ENCODE measurements at places on chromosomes 12 and 14. TPM values are rescaled to one million over a fixed set of nuclear protein-coding genes. Genes with fewer than 3 reads are reported as not detected.

GRCh38 chr12:98738539-98738938 lies 93.4 kb downstream of the APAF1 start:
- DNase-seq: no peak

DNA sequence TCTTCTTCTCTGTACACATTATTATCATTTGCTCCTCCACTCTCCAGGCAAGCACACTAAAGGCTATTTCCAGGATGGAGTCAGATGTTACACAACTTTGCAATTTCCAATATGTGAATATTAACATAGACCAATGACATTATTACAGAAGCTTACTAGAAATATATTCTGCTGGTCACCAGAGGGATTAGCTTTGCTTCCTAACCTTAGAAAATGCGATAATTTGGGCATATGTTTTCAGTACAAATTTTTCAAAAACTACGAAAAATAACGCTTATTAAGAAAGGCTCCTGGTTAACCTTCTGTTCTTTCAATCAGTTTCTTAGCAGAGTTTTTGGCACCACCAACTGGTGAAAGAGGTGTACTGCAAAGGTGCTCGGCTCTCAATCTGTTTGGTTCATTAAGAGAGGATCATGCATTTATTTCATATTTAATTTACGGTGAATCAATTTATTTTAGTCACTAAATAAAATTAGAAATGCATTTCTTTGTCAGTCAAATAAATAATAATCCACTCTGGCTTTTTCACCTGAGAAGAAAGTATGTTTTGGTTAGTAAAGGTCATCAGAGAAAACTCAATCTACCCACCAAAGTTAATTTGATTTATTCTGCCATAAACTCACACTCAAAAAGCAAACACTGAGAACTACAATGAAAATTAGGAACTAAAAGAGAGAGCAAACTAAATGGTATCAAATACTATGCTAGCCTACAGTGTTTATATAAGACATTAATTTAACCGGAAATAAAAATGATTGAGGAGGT lies 39.2 kb downstream of the EFCAB11 start:
- DNase-seq: peak; percentile 77

DNA sequence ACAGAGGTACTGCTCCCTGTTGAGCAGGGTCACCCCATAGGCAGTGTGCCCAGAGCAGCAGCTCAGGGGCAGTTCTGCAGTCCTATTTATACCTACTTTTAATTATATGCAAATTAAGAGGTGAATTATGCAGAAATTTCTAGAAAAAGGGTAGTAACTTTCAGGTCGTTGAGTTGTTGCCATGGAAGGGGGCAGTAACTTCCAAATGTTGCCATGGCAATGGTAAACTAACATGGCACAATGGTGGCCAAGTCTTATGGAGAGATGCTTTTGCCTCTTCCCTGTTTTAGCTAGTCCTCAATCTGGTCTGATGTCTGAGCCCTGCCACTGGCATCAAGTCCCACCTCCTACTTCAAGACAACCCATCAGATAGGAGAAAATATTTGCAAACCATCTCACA lies 30.4 kb upstream of the P2RX7 start:
- DNase-seq: no peak

DNA sequence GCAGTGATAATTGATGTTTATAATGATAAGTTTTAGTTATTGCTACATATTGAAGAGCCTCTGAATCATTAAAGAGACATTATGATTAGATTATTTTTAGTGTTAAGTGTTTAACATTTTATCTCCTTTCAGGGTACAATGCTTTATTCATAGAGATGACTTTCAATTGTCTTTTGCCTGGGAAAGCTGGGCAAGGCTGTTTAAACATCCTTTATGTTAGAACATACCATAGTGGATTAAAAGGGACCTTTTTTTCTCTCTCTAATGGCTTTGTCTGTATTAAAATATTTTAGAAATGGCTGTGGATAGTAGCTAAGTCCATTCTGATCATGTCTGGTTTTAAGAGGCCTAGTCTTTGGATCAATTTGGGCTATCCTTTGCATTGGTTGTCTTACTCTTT lies 427.5 kb upstream of the MIS18BP1 start:
- DNase-seq: no peak

DNA sequence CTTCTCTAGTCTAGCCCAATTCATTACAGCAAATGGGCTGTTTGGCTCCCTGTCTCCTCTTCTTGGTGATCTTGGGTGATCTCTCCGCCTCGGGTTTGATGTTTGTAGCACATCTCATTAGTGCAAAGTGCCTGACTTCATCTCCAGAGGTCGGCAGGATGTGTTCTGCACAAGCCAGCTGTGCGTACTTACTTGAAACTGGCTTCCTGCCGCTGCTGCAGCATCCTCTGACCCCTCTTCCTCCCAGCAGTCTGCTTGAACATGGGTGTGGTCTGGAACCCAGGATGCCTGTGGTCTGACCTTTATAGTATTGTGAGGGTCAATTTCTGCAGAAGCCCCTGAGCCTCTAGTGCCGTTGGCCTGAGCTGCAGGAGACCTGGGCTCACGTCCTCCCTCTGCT lies 99.2 kb downstream of the BEGAIN start:
- peak; percentile 2 for DNase-seq

- DNase-seq: peak; percentile 22
Observed at GRCh38 chr12:18975933-18976332, 153.6 kb upstream of the PLEKHA5 start.

GRCh38 chr14:29227631-29228030 lies 461.0 kb downstream of the FOXG1 start:
- peak; percentile 39 for DNase-seq

- no peak for DNase-seq
Observed at GRCh38 chr14:55535516-55536203, 44.3 kb upstream of the KTN1 start.

HOXC12 gene
- total RNA-seq: under 0.01 TPM

KRR1 gene
- 27.4 TPM for total RNA-seq
